ENCODE measurements at places on chromosomes 16 and 17.

- no peak for DNase-seq
These were observed 533 bp downstream of the SLC6A4 start for GRCh38 chr17:30234964-30235363.

- DNase-seq: no peak
These were observed 83.8 kb upstream of the HNF1B start for GRCh38 chr17:37828651-37829124.

DNA sequence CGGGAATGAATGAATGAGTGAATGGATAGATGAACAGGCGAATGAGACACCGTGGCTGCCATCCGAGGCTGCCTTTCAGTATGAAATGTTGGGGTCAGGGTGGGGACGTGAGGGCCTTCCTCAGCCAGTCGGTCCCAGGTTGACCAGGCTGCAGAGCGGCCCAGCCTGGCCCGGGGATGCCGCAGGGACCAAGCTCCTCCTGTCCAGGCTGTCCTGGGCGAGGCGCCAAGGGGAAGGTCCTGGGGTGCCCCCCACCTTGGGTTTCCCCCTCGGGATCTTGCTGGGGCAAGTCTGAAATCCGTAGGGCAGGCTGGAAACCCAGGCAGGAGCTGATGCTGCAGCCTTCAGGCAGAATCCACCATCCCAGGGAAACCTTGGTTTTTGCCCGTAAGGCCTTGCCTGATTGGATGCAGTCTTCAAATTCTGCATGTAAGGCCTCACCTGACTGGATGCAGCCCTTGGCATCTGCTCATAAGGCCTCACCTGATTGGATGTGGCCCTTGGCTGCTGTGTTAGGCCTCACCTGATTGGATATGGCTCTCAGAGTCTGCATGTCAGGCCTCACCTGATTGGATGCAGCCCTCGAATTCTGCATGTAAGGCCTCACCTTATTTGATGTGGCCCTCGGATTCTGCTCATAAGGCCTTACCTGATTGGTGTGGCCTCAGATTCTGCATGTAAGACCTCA lies 61.7 kb upstream of the ZNF469 start:
- no peak for DNase-seq

- DNase-seq: no peak
These were observed 35.7 kb downstream of the SMARCE1 start for GRCh38 chr17:40611840-40612474.

DNA sequence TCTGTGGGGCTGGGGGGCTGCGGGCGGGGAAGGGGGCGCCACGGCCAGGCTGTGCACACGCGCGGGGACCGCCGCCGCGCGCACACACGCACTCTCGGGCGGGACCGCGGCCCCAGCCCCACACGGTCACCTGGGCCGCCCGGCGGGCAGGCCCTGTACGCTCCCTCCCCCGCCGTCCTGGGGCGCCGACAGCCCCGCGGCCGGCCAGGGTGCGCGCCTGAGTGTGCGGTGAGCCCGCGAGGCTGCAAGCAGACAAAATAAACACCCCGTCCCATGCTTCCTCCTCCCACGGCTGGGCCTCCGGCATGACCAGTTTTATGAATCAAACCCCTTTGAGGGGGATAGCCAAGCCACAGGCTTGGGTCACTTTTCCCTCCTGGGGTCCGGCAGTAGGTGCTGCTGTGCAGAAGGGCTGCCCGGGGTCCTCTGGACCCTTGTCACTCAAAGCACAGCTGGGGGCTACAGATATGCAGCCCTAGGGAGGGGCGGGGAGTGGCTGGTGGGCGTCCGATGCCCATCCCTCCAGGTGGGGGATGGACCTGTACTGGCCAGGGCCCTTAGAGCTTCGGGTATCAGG lies 441 bp downstream of the VASN start:
- peak; percentile 32 for DNase-seq

DNA sequence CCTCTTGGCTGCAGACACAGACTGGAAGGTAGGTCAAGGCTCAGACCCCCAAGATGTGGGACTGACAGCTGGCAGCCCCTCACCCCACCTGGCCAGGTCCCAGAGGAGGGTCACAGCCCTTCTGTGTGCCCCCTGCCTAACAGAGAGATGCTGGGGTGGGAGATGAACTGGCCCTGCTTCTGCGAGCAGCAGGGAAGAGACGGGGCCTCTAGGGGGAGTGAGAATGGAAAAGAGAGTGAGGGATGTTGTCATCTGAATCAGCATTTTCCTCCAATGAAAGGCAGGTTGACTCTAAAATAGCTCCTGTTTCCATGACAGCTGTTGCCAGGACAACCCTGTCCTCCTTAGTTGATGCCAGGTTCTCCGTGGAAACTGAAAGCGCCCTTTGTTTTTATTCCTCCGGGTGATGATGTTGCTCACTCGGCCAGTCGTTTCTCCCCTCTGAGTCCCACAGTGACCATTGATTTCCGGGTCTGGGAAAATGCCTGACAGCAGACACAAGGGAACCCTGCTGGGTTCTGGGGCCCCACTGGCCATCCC lies 4.9 kb upstream of the NDRG4 start:
- DNase-seq: peak; percentile 54

GRCh38 chr17:8068736-8069586 lies 18.6 kb downstream of the ALOX12B start:
- DNase-seq: no peak

GRCh38 chr16:49600976-49601375 lies 227.4 kb downstream of the C16orf78 start:
- DNase-seq: no peak

DNA sequence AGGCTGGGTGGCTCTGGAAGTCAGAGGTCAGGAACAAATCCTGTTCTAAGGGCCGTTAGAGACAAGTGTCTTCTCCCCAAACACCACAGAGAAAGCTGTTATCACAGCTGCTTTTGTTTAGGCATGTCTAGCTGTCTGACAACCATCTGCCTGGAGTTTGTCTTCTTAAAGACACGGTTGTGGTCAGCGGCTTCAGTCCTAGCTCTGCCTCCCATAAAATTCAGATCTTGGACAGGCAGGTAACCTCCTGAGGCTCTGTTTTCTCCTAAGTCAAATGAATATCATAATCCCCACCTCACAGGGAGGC lies 2.3 kb upstream of the ITGA3 start:
- DNase-seq: no peak

DNA sequence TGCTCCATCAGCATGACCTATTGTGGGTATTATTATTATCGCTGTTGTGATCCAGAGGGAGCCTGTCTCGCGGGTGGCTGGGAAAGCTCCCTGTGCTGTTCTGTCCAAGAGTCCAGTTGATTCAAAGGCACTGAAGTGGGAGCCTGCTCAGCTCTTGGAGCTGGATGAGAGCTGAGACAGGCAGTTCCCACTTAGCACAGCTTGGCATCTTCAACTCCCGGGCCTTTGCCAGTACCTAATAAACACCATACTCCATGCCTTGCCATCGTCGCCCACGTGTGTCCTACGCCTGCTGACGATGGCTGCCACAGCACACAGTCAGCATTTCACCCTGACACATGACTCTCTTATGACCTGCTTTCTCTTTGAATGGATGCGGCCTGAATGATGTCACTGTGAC lies 32.6 kb downstream of the RTN4RL1 start:
- DNase-seq: no peak

GRCh38 chr16:346587-346986 lies 5.9 kb downstream of the AXIN1 start:
- no peak for DNase-seq

DNA sequence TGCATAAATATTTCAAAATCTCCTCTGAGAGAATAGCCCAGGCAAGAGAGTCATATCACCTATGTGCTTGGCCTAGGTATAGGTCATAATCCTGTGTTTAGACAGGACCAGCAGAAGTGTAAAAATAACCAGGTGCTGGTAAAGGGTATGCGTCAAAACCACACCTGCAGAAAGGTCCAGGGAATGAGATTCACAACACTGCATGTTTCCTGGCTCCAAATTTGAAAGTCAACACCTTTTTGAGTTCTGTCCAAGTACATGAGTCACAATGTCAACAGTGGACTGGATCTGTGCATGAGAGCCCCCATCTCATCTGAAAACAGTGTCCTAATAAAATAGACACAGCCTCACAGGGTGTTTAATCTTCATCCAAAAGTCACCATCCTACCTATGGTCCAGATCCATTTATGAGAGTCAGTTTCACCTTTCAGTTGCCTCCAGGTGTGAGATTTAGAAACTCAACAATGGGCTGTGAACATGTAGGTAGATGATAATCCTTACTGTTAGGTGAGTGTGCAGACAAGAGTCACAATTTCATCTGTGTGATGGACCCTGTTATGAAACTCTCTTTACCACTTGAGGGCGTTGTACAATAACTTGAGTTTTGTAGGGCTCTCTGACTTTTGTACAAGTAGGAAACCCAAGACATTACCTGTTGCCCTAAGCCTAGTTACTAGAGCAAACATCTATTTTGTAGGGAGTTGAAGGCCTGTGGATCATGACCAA lies 2100.7 kb downstream of the TP53TG3F start:
- DNase-seq: no peak

Data from activated naive CD4-positive, alpha-beta T cell treated with anti-CD3 and anti-CD28 coated beads, Interleukin-2, amount 50 U/mL, for 16 hours (primary cell).